ENCODE measurements at places on chromosomes 13 and 19.
A peak's percentile ranks its signal among the peaks of the same experiment; 100 is the strongest.

GRCh38 chr13:31798189-31798588 lies 58.9 kb downstream of the RXFP2 start:
- no peak for DNase-seq

DNA sequence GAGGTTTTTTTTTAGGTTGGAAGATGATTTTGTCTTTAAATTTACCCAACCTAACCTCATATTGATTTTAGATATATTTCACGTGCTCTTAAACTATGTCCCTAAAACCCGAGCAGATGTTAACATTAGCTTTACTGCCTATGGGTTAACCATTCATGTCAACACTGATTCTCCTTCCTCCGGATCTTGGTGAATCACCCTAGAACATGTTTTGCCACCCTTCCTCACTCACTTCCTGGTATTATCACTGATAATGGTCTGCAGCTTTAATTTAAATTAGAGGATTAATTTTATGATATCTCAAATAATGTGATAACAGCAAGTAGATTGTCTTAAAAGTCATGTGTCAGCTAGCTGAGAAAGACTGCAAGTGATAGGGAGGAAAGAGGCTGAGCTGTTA lies 31.9 kb downstream of the HTR2A start:
- DNase-seq: no peak

DNA sequence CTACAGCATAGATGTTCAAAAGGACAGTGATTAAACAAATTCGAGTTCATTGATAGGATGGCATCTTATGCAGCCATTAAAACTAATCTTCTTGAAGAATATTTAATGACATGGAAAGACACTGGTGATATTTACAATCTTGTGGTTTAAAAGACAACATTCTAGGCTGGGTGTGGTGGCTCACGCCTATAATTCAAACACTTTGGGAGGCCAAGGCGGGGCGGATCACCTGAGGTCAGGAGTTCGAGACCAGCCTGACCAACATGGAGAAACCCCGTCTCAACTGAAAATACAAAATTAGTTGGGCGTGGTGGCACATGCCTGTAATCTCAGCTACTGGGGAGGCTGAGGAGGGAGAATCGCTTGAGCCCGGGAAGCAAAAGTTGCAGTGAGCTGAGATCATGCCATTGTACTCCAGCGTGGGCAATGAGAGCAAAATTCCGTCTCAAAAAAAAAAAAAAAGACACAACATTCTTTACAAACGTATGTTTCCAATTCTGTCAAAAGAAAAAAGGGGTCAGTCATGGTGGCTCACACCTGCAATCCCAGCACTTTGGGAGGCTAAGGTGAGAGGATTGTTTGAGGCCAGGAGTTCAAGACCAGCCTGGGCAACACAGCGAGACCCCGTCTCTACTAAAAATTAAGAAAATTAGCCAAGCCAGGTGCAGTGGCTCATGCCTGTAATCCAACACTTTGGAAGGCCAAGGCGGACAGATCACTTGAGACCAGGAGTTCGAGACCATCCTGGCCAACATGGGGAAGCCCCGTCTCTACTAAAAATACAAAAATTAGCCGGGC lies 2.5 kb upstream of the PAK4 start:
- no peak for DNase-seq

DNA sequence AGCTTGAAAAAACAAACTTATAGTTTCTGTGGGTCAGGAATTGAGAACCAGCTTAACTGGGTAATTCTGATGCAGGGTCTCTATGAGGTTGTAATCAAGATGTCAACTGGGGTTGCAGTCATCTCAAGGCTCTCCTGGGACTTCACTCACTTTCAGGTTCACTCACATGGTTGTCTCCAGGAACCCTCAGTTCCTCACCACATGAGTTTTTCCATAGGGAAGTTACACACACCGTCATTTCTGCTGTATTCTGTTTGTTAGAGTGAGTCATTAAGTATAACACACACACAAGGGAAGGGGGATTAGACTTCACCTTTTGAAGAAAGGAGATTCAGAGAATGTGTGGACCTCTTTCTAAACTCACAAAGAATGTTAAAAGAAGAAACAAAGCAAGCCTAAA lies 34.9 kb upstream of the MLNR start:
- peak; percentile 28 for DNase-seq

DNA sequence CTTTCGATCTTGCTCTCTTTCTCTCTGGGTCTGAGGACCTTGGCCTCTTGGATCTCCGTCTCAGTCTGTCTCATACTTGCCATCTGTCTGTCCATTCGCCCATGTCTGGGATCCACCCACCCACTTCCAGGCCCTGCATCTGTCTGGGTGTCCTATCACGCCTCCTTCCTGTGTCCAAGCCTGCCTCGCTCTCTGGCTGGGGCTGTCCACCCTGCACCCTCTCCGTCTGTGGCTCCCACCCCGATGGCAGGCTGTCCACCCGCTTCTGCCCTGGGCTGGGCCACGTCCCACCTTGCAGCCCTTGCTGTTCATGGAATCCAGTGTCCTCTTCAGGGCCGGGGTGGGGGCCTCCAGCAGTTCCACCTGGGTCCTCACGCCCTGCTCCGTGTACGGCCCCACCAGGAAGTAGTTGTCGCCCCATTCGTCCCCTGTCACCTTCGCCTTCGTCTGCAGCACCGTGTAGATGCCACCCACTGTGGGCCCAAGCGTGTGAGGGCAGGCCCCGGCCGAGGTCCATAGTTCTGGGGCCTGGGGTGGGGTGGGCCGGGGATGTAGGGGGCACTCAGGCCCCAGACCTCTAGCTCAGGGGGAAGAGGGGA lies 2.0 kb downstream of the GYS1 start:
- no peak for DNase-seq

DNA sequence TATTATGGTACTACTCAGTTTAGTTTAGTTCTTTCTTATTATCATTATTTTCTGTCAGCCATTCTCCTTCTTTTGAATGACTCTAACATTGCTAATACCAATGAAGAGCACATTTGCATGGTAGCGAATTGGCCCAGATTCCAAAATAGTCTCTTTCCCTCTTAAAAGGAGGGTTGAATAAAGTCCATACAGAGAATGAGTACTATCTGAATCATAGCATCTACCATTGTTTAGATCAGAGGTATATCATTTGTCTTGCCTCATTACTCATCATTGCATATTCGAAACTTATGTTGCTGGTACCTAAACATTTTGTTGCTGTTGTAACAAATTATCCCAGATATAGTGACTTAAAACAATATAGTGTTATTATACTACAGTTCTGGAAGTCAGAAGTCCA lies 1235.3 kb upstream of the ATXN8OS start:
- no peak for DNase-seq

DNA sequence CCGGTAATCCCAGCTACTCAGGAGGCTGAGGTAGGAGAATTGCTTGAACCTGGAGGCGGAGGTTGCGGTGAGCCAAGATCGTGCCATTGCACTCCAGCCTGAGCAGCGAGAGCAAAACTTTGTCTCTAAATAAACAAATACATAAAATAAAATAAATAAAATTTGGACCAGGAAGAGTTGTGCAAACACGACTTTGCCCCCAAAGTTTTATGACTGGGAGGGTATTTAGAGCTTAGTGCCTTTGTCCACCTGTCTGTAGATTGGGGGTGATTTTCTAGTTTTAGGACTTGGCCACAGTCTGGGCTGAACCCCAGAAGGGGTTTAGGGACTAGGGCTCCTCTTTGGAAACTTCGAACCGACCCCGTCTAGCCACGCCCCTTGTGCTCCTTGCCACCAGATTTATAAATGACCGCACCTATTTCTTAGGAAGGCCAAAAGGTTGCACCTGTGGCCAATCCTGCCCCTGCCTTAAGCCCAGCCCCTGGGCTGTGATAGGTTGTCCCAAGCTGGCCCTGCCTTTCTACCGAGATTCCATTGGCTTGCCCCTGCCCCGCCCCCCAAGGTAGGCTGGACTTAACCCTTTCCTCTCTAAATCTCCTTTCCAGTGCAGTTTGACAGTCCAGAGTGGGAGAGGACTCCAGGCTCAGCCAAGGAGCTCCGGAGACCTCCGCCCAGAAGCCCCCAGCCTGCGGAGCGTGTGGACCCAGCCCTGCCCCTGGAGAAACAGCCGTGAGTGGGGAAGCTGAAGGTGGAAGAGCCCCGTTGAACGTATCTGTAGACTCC lies 5.3 kb downstream of the SHD start:
- no peak for DNase-seq

DNA sequence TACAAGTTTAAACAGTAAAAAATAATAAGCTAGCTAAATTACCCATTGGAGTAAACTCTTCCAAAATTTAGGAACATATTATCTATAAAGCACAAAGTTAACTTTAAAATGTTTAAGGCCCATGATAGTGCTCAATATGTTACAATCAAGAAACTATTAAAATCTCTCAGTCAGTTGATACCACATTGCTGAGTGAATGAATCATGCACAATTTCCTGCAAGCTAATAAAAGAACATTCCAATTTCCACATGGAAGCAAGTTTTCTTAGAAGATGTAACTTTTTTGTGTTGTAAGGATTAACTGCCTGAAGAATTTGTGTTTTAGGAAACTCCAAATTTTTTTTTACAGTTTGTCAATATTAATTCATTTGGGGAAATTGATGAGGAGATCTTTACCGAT lies 666.6 kb downstream of the SLITRK1 start:
- DNase-seq: no peak

DNA sequence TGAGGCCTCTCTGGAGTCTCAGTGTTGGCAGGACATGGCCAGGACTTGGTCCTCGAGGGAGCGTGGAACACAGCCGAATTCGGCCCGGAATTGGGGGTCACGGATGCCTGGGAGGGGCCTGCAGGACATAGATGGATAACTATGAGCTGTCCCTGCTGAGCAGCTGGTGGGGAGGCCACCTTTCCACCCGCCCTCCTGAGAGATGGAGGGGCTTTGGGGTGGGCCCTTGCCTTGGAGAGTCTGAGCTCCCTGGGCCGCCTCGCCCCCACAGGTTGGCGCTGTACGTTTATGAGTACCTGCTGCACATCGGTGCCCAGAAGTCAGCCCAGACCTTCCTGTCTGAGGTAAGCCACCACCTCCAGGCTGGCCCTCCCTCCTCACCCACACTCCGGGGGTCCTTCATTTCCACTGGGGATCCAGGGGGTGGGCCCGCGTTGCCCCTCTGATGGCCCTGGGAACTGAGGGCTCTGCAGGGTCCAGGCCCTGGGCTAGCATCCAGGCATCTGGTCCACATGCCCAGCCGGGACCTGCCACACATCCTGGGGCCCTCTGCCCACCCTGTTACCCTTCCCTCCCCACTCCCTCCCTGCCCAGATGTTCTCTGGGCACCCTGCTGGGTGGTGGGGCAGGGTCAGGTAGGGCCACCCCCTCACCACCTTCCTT lies 8.0 kb downstream of the SSBP4 start:
- no peak for DNase-seq

GRCh38 chr13:64428196-64428595 lies 2801.9 kb downstream of the PCDH9 start:
- DNase-seq: no peak

DNA sequence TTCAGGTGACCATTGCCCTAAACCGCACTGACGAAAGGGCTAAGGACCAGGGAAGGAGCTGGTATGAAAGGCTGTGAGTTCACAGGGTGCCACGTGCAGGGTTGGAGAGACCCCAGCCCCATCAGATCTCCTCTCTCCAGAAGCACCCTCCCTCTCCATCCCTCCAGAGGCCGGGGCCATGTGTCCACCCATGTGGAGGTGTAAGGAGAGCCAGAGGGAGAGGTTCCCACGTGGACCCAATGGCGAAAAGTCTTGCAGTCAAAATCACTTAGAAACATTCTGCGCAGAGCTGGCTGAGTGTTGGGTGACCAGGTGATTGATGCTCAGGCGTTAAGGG lies 168.3 kb downstream of the COL4A1 start:
- no peak for DNase-seq

GRCh38 chr19:16899566-16900075 lies 10.8 kb downstream of the F2RL3 start:
- DNase-seq: peak; percentile 30

GRCh38 chr13:34347784-34348573 lies 530.0 kb downstream of the RFC3 start:
- DNase-seq: no peak

- peak; percentile 75 for DNase-seq
Observed at GRCh38 chr13:24459234-24459633, 53.3 kb downstream of the PARP4 start.

- no peak for DNase-seq
Observed at GRCh38 chr19:13408889-13409518, 97.3 kb downstream of the CACNA1A start.

GRCh38 chr13:98349731-98350305 lies 172.7 kb upstream of the RNF113B start:
- no peak for DNase-seq

GRCh38 chr13:48508011-48508410 lies 24.9 kb downstream of the RCBTB2 start:
- no peak for DNase-seq

DNA sequence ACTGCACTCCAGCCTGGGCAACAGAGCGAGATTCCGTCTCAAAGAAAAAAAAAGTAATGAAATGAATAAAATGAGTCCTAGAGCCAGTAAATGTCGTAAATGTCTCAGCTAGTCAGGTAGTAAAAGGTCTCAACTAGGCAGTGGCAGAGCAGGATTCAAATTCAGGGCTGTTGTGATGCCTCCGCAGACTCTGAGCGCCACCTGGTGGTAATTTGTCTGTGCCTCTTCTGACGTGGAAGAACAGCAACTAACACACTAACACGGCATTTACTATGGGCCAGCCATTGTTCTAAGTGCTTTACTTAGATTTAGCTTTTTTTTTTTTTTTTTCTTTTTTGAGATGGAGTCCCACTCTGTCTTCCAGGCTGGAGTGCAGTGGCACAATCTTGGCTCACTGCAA lies 30.2 kb downstream of the CYP2F1 start:
- DNase-seq: peak; percentile 84

DNA sequence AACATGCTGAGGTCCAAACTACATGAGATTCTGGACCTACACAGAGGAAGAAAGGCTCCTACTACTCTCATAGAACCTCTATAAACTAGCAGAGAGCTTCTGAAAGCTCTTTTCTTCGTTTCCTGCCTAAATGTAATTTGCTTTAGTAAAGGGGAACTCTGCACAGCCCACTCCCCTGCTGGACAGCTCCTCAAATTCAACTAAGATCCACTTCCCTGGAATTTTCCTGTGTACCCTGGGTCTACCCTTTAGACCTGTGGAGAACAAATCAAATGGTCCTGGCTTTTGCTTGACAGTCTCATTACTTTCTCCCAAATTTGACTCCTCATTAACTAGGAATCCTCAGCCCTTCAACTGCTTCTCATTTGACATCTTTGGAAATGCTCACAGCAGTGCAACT lies 3.5 kb upstream of the DCLK1 start:
- DNase-seq: no peak

GRCh38 chr19:5170329-5170745 lies 170.3 kb downstream of the PTPRS start:
- DNase-seq: peak; percentile 59

- no peak for DNase-seq
Observed at GRCh38 chr13:60139272-60139671, 24.5 kb downstream of the DIAPH3 start.

GRCh38 chr19:46381756-46382345 lies 31.5 kb downstream of the CCDC8 start:
- DNase-seq: no peak
